ENCODE measurements at places on chromosomes 4 and X.

GRCh38 chrX:98362630-98363029, 1478.9 kb downstream of the RPA4 start:
- DNase-seq = no peak

DNA sequence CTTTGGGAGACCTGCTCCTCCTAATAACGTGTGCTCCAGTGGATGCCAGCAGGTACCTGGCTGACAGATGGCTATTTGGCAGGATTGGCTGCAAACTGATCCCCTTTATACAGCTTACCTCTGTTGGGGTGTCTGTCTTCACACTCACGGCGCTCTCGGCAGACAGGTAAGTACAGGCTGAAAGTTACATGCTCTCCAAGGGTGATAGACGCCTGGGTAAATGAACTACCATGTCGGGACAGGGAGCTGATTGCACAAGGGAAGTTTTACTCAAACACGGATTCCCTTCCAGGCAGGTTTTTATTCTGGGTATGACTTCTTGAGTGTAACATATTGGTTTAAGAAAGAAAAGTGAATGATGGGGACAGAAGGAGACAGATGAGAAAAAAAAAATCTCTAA, 836 bp downstream of the GRPR start:
- no peak for DNase-seq

- no peak for DNase-seq
Observed at GRCh38 chr4:149630064-149630463, 185.6 kb downstream of the IQCM start.

DNA sequence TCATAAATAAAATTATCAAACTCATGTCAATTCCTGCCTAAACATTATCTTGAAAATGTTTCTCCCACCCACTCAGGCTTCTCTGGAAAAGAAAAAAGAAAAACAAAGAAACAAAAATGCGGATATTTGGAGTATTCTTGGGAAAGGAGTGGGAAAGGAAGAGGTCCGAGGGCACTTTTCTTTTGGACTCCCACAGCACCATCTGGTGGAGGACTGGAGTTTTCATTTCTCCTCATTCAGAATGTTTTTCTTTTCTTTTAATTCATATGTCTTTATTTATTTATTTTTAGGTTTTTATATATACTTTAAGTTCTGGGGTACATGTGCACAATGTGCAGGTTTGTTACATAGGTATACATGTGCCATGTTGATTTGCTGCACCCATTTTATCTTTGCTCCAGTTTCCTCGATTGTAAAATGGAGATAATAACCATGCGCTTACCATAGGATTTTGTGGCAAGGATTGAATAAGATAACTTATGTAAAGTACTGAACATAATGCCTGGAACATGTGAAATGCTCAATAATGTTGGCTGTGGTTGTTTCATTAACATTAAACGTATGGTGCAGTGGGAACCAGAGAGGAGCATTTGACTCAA, 8.0 kb upstream of the KCNE5 start:
- no peak for DNase-seq

DNA sequence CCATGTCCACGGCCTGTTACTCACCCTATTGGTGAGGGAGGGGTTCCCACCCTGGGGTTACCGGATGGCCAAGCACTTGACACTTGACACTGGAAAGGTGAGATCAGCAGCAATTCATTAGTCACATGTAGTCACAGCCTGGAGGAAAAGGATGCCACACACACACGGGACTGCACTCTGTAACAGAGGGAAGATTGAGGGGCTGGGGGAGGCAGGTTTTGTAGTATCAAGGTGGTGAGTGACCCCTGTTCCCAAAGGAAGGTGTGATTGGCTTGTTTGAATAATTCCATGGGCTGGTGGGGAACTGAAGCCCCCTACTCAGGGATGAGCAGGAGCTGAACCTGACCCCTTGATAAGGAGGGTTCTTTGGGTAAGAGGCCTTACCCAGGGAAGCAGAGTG, 96.0 kb upstream of the HELT start:
- DNase-seq = no peak

DNA sequence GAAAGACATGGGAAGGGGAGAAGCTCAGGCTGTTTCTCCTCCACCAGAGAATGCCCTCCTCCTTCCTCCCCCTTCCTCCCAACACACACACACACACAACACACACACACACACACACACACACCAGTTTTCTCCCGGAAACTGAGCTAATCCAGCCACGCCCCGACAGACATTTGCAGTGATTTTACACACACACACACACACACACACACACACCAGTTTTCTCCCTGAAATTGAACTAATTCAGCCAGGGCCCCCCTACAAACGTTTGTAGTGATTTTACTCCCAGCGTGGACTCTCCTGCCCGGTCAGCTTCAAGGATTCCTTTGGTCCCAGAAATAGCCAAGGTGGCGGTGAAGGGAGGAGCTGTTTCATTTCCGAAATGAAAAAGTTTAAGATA, 32.9 kb upstream of the STX18 start:
- no peak for DNase-seq

GRCh38 chr4:3286335-3287175, 6.3 kb upstream of the RGS12 start:
- DNase-seq = no peak

DNA sequence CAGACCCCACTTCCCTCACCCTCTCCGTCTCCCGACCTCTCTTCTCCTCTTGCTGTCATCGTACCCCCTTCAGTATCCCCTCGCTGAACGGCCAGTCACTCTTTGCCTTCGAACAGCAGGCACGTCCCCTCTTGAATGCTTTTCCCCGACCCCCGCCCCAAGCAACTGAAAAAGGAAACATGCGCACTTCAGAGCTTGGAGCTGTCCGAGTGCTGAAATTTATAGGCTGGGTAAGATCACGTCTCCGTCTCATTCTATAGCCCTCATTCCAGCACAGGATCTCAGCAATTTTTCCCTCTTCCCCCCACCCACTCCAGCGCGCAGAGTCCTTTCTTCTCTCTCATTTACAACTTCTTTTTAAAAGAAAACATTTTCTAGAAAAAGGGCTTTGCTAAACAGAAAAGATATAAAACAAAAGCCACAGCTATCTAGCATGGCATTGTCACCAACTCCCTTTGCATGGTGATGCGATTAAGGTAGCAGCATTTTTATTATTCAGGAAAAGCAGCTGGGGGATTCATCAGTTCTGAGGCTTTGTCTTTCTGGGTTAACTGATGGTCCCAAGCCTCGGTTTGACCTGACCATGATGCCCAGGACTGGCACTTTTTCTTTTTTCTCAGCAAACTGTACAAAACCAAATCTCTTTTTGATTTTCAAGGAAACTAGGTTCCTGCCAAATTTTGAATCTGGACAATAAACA, at the start of gene GLRA2:
Gene GLRA2, plus strand, starts transcription at position 247 of the 700 bp plus-strand sequence. CDS start 522 bp downstream, outside the sequence.
- DNase-seq = no peak

- DNase-seq = no peak
Observed at GRCh38 chr4:148982200-148982599, 540.0 kb upstream of the NR3C2 start.

DNA sequence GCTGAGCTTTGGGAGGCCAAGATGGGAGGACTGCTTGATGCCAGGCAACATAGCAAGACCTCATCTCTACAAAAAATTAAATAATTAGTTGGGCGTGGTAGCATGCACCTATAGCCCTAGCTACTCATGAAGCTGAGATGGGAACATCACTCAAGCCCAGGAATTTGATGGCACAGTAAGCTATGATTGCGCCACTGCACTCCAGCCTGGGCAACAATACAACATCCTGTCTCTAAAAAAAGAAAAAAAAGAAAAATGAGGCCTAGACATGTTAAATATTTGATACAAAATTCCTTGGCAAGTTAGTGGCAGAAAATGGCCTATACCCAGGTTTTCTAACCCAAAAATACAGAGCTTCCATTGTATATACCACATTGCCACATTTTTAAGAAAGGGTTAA, 88.1 kb upstream of the MAB21L2 start:
- DNase-seq = no peak

DNA sequence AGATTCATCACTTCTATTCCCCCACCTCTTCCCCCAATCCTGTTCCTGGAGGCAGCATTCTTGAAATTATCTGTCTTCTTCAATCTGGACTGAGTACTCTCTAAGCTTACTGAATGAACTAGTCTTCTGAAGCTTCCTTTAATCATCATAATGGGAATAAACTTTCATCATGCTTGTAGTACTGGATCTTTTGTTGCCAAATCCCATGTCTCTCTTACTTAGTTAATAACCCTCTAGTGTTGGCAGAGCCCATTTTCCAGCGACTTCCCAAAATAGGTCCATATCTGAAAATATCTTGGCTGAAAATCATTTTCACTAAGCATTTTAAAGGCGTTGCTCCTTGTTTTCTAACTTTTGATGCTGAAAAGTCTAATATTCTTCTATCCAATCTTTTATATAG, 39.6 kb downstream of the RPS6KA3 start:
- DNase-seq = no peak

GRCh38 chrX:46485897-46486296, 59.3 kb downstream of the ZNF674 start:
- DNase-seq = no peak

GRCh38 chr4:1471443-1472147, 65.4 kb upstream of the NKX1-1 start:
- DNase-seq = no peak

GRCh38 chr4:110614173-110614963, 8.5 kb downstream of the PITX2 start:
- no peak for DNase-seq

DNA sequence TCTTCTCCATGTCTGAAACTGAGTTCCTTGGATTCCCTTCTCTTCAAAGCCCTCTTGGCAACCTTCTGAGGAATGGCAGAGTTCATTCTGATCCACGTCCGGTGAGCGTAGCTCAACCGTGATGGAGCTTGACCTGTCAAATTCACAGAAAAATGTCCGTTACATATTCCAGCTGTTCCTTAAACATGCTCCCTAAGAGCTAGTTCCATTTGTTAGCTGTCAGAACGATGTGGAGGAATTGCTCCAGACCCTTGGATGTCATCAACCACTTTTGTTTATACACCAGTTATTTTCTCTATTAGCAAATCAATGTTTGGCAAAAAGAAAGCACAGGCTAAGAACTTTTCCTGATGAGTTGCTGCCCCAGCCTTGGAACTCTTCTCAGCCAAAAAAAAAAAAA, 50.1 kb downstream of the NHS start:
- DNase-seq = no peak

DNA sequence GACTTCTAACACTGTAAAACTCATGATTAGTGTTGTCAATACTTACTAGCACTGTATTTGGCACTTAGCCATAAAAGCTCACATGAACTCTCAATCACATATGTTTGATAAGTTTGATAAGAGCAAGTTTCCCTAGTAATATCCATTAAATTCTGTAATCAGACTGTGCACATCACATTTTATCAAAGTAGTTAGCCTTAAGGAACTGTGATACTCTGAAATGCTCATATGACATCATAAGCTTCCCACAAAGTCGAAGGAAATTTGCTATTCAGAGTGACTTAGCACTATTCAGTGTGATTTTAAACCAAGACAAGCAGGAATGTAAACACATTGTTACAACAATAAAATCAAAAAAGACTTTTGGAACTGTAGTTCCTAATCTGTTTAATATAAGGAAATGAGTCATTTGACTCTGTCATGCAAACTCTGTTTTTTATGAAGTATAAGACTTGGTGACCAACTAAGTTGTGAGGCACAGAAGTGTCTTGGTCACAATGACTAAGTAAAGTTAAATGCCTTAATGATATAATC, 6.7 kb downstream of the SLC7A11 start:
- no peak for DNase-seq

- DNase-seq = no peak
Observed at GRCh38 chr4:92615049-92615448, 311.3 kb downstream of the GRID2 start.
